Activated CD4-positive, alpha-beta T cell treated with anti-CD3 and anti-CD28 coated beads for 4 hours (primary cell): ENCODE measurements at places on chromosomes 4 and X.

GRCh38 chrX:119654112-119654531 is 38.8 kb downstream of the SEPTIN6 start:
- peak; percentile 20 for DNase-seq

DNA sequence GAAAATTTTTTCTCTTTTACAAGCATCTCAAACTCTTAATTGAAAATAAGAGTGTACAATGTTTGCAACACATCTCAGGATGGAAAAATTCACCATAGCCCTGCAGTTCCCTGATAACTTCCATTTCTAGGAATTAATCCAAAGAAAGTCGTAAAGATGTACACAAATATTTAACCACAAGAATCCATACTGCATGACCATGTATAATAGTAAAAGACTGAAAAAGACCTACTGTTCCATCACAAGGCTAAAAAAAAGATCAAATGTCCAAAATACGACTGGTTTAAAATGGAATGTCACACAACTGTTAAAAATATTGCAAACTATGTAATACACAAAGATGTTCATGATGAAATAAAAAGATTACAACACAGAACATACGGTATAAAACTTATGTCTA is 32.1 kb downstream of the HUWE1 start:
- DNase-seq, result no peak

DNA sequence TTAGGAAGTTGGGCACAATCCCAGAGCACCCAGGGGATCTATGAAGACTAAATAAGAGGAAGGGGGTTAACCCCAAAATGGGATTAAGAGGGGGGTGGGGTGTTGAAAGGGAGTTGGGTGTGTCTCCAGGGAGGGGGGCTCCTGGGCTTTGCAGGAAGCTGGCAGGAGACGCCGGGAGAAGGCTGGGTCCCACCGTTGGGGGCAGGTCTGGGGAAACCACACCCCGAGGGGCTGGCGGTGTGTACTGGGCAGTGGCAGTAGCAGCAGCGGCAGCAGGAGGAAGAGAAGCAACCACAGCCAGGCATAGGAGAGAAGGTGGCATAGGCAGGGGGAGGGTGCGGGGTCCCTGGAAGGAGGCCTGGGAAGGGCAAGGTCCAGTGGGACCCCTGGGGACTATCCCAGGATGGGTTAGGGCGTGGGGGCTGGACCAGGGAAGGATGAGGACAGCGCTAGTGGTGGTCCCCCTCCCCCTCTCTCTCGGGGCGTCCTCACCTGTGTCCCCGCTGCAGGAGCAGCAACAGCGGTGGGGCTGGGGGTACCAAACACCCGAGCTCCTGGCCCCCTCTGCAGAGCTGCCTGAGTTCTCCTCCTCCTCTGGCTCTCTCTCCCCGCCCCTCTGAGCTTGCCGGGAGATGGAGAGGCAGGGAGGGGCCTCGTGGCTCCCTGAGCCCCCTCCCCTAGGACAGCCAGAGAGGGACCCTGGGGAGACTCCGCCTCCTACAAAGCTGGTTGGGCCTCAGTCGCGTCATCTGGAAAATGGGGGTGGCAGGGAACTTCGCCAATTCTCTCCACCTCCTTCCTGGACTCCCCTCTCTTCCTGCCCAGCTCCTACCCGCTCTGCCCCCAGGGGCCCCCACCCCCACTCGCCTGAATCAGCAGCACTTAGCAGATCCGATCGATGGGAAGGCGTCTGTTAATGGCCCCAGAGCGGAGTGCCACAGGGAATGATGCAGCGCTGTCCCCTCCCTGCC is at the start of gene KCND1:
Gene KCND1, minus strand, starts transcription at position 596 of the 971 bp plus-strand sequence. CDS start 1,573 bp downstream, outside the sequence.
- DNase-seq, result no peak

DNA sequence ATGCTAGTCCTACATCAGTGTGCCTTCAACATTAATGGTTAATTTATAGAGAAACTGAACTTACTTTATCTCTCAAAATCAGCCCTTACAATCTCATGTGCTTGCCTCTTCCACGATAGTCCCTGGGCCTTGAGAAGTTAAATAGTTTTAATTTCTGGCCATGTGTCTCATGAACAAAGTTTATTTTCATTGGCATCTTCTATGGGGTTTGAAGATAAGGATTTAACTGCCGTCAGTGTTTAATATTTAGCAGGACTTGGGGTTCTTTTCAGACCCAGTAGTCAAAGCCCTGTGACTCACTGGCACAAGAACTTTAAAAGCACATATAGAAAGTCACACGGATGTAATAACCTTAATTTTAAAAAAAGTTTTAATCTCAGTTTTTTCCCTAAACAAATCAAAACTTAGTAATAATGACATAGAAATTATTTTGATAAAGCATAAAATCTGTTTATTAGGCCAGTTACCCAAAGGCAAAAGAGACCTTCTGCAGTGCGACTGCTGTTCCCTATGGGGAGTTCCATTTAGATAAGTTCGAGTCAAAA is 10.1 kb upstream of the MPP1 start:
- no peak for DNase-seq

DNA sequence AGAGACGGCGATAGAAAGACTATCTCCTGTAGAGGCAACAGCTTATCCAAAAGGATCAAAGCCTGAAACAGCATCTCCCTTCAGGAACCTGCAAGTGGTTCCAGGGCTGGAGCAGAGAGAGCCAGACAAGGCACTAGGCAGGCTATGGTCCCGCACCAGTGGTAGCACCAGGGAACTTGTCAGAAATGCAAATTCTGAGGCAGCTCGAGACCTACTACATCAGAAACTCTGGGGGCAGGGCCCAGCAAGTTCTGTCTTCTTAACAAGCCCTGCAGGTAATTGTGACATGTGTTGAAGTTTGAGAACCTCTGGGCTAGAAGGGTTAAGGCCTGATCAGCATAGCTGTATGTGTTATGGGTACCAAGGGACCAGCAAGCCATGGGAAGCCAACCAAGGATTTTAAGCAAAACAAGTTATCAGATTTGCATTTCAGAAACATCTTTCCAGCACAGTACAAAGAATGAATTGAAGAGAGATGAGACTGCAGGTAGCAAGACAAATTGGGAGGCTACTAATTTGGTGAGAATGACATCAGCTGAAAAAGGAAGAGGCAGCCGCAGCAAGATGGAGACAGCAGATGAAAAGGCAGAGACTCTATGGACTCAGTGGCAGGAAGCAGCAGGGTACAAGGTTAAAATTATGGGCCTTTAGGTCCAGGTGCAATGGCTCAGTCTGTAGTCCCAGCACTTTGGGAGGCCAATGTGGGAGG is 139.7 kb downstream of the TSPAN5 start:
- no peak for DNase-seq

DNA sequence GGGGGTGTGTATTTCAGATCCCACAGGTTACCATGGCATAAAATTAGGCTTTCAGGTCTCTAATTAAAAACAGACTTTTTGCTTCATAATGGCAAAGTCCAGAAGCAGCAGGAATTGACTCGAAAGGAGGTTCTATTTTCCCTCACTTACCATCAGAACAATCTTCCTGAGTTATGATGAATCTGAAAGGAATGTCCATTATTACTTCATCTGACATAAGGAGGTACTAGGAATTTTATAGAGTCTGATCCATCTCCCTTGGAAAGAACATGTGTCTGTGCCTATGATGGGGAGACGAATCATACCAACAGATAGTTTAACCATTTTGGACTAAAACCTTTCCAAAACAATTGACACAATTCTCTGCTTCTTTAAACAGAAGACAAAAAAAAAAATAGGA is 206.3 kb upstream of the FGF13 start:
- DNase-seq, result no peak

GRCh38 chrX:11403631-11404030 is 110.4 kb downstream of the AMELX start:
- no peak for DNase-seq

- no peak for DNase-seq
Measured at GRCh38 chr4:742096-742741, 36.6 kb downstream of the PCGF3 start.

- DNase-seq, result no peak
Measured at GRCh38 chr4:42460043-42460442, 62.8 kb downstream of the SHISA3 start.

DNA sequence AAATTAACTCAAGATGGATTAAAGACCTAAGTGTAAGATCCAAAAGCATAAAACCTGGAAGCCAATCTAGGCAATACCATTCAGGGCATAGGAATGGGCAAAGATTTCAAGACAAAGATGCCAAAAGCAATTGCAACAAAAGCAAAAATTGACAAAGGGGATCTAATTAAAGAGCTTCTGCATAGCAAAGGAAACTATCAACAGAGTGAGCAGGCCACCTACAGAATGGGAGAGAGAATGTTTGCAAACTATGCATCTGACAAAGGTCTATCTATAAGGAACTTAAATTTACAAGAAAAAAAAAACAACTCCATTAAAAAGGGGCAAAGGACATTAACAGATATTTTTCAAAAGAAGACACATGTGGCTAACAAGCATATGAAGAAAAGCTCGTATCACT is 171.9 kb downstream of the RAB28 start:
- DNase-seq, result no peak

- no peak for DNase-seq
Measured at GRCh38 chrX:7586126-7586525, 256.8 kb upstream of the VCX start.

- DNase-seq, result no peak
Measured at GRCh38 chrX:145502670-145503069, 255.4 kb downstream of the SPANXN1 start.

- no peak for DNase-seq
Measured at GRCh38 chr4:120304801-120305200, 238.2 kb upstream of the MAD2L1 start.

GRCh38 chr4:41361794-41362526 is 105.2 kb downstream of the UCHL1 start:
- no peak for DNase-seq

DNA sequence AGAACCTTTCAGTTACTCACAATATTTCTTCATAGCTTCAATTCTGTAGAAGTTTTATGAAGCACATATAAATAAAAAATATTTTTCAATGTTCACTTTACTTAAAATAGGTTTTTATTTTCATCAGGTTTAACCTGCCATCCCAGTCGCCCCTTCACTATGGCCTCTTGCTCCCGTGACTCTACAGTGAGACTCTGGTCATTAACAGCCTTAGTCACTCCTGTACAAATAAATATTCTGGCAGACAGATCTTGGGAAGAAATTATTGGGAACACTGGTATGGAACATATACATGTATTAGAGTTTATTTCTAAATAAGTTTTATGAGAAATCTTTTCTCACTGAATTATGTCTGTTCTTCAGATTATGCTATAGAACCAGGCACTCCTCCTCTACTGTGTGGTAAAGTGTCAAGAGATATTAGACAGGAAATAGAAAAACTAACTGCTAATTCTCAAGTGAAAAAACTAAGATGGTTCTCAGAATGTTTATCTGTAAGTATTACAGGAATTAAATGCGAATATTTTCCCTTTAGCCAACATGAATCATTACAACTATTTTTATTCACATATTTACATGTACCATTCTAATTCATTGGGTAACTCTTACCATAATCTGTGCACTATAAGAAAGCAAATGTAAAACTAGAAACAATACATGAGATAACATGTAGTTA is 45.6 kb downstream of the SPATA4 start:
- no peak for DNase-seq

DNA sequence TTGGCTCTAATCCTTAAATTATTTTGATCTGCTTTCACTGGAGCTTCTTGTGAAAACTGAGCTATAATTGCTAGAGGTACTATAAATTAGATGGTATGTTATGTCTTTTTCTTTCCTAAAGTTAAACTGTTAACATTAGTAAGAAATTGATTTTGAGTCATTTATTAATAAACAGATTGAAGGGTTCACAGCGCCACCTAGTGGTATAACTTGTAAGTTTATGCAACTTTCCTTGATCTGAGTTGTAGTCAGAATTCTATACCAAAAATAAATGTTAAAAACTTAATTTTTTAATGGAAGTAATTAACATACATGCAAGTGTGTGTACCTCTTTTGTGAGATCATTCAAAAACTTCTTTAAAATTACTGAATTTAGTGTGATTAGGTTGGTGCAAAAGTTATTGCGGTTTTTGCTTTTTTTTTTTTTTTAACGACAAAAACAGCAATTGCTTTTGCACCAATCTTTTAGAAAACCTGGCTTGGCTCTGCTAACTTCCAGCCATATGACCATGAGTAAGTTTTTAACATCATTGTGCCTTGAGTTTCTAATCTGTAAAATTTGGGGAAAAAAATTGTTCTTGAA is 151.5 kb downstream of the CENPC start:
- DNase-seq, result peak; percentile 20

DNA sequence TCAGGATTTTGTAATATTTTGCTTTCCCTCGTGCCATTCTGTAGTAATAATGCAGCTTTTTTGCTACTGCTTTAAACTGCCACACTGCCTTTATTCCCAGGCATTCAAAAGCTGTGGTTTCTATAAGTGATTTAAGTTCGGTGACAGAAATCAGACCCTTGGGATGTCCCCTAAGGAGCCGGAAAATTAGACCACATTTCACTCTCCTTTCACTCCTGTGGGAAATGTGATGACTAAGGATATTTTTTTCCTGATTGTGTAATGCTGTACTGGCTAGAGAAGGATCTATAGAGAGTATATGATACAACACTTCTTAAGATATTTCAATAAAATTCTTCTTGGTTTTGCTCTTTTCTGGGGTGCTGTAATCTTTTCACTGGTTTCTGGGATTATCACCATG is 24.4 kb downstream of the UGT2A3 start:
- no peak for DNase-seq

DNA sequence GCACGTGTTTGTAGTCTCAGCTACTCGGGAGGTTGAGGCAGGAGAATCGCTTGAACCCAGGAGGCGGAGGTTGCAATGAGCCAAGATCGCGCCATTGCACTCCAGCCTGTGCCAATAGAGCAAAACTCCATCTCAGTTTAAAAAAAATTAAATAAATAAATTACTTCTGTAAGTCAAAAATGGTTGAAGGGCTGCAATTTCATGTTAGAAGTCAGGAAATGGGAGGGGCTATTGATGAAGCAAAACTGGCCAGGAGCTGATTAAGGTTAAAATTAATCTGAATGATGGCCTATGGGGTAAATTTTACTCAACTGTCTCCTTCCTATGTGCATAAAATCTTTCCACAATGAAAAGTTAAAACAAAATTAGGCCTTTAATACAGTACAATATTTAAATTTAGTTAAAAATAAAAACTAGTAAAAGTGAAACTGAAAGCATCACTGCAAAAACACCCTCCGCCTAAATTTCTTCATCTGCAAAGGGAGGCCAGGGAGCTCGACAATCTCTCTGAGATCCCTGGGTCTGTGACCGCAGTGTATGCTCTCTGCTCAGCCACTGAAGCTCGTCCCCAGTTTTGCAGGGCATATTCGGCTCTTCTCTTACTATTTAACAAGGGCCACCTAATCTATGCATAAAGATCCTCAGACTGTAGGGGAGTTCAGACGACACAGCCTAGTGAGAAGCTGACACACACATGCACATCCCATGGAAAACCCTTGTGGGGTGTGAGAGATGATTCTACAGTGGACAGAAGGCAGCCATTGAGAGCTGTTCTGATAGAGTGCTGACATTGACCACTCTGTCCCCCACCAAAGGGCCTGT is 57.2 kb downstream of the IRF2 start:
- peak; percentile 24 for DNase-seq

- peak; percentile 74 for DNase-seq
Measured at GRCh38 chr4:99808260-99808857, 8.3 kb upstream of the DAPP1 start.

- DNase-seq, result no peak
Measured at GRCh38 chr4:174056959-174057358, 226.5 kb downstream of the FBXO8 start.
